ENCODE measurements at places on chromosomes 3 and 15.

DNA sequence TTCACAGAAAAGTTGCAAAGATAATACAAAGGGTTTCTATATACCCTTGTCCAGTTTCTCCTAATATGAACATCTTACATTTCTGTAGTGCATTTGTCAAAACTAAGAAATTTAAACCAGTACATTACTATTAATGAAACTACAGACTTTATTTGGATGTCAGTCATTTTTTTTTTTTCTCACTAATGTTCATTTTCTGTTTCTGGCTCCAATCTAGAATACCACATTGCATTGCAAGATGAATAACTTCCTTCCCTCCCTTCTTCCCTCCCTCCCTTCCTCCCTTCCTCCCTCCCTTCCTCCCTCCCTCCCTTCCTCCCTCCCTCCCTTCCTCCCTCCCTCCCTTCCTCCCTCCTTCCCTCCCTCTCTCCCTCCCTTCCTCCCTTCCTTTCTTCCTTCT lies 509.2 kb upstream of the MCTP2 start:
- DNase-seq, result no peak

- no peak for DNase-seq
Measured at GRCh38 chr15:96553006-96553405, 222.5 kb downstream of the NR2F2 start.

- DNase-seq, result no peak
Measured at GRCh38 chr3:114241262-114241661, 3.9 kb upstream of the ZNF80 start.

- no peak for DNase-seq
Measured at GRCh38 chr3:77298417-77298816, 258.5 kb downstream of the ROBO2 start.

GRCh38 chr3:183898028-183898431 lies 13.3 kb upstream of the PARL start:
- no peak for DNase-seq

- no peak for DNase-seq
Measured at GRCh38 chr3:14370720-14371572, 31.5 kb upstream of the SLC6A6 start.

GRCh38 chr3:155991847-155992246 lies 121.4 kb downstream of the GMPS start:
- no peak for DNase-seq

DNA sequence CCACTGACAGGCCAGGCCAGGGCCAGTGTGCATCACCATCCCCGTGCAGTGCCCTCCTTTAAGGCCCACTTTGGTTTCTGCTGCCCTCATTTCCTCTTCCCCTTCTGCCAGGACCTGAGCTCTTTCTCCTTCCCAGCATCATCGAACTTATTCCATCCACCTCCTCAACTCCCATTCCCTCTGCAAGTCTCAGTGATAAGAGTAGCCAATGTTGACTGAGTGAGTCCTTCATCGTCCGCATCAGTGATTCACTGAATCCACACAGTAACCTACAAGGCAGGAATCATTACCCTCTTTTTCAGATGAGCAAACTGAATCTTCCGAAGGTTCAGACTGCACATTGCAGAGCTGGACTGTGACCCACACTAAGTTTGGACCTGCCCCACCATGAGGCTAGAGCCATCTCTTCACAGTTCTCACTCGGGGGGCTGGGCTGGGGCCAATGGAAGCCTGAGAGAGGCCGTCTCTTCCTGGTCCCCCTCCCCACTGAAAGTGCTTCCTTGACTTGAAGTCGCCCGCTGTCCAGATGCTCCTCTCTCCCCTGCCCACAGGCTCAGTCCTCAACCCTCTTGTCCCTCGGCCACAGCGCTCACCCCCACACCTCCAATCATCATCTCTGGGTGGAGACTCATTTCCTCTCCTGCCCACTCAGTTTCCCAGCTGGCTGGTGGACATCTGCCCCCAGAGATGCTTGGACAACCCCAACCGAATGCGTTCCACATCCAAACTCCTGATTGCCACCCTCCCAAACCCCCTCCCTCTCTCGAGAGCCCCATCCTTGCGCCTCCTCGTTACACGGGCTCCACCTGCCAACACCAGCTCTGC lies 15.2 kb upstream of the ANPEP start:
- DNase-seq, result no peak

DNA sequence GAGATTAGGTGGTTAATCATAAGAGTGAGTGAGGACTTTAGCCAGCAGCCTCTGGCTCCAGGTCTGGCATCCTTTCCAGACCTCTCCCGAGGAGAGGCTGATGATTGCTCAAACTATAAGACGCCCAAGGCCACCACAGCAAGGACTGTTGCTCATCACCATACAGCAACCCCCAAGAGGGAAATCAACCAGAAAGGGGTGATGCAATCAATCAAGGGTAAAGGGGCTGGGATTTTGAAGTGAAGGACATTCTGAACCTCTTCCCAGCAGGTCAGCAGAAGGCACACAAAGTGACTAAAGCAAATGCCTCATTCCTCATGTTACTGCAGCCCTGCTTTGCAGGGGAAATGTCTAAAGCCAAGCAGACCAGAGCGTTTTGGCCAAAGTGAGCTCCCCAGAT lies 247.3 kb upstream of the IGF1R start:
- no peak for DNase-seq

- DNase-seq, result no peak
Measured at GRCh38 chr15:66634540-66634939, 67.5 kb upstream of the SMAD6 start.

- DNase-seq, result no peak
Measured at GRCh38 chr3:123618076-123618708, 33.3 kb upstream of the HACD2 start.

DNA sequence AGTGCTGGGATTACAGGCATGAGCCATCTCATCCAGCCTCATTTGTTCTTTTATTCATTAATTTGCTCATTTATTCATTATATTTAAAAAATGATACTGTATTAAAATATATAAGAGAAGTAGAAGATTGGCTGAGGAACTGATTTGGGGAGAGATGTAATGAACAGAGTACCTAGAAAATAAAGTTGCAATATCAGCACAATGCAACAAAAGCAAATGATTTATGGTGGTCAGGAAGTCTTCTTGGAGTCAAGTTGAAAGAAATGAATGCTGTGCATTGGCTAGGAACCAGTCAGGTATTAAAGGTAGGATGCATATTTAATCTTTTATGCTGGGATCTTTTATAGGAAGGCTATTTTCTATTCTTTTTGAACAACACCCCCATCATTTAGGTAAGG lies 152.2 kb downstream of the C3orf38 start:
- no peak for DNase-seq

DNA sequence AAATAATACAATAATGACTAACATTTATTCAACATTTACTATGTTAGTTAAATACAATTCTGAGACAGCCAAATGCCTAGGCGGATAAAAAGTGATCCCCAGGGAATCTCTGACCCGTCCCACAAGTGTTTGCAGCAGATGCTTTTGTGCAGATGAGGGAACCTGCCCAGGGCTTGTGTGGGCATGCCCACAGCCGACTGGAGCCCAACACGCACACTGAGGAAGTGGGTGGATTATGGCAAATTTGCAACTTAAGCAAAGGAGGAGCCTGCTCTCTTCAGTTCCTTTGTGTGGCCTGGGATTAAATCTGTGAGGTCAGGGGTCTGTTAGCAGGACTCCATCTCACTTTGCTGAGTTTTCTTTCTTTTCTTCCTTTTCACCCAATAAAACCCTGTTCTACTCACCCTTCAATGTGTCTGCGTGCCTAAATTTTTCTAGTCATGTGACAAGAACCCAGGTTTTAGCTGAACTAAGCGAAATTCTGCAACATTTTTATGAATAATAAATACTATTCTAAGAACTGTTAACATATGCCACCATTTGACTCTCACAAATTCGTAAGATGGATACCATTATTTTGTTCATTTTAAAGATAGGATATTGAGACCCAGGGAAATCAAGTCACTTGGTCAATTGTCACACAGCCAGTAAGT lies 13.9 kb upstream of the RTP1 start:
- DNase-seq, result no peak

Measured in NT2/D1 (cell line).